ENCODE measurements at places on chromosomes 5 and 9.

- DNase-seq: no peak
These were observed 26.0 kb downstream of the GPBP1 start for GRCh38 chr5:57199866-57200265.

- DNase-seq: no peak
These were observed 4.7 kb upstream of the ZFR start for GRCh38 chr5:32449262-32449661.

- no peak for DNase-seq
These were observed 107.0 kb downstream of the GPBP1 start for GRCh38 chr5:57280853-57281252.

DNA sequence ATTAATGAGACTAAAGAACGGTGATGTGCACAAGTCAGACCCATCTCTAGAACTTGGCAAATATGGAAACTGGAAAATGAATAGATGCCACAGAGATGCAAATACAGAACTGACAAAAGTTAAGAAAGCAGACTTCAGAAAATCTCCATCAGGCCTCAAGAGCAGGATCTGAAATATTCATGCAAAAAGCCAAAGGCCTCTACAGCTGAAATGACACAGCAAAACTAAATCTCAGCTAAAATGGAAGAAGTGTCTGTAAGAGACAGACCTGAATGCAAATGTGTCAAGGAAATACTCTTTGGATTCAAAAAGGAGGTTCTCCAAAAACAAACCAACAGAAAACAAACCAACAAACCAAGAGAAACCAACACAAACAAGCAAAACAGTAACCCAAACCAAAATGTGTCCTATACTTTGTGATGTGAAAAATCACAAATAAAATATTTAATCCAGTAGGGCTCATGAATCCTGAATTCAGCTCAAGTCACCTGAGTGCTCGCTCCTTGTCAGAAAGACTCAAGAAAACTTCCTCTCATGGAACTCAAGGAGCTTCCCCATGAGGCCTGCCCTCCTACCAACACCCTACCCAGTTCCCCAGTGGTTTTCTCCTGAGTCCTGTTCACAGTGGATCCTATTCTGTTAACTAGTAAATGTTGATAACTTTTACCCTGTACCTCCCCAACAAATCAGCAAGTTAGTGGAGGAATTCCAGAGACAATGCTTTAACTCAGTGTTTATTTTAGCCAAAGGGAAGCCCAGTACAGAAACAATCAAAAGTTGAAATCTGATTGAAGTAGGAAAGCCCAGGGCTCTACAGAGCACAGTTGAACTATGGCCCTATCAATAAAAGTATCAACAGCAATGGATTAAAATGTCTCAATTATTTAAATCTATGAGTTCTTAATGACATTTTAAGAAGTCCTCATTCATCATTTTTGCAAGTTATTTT is 14.6 kb downstream of the MRPS27 start:
- DNase-seq: no peak

DNA sequence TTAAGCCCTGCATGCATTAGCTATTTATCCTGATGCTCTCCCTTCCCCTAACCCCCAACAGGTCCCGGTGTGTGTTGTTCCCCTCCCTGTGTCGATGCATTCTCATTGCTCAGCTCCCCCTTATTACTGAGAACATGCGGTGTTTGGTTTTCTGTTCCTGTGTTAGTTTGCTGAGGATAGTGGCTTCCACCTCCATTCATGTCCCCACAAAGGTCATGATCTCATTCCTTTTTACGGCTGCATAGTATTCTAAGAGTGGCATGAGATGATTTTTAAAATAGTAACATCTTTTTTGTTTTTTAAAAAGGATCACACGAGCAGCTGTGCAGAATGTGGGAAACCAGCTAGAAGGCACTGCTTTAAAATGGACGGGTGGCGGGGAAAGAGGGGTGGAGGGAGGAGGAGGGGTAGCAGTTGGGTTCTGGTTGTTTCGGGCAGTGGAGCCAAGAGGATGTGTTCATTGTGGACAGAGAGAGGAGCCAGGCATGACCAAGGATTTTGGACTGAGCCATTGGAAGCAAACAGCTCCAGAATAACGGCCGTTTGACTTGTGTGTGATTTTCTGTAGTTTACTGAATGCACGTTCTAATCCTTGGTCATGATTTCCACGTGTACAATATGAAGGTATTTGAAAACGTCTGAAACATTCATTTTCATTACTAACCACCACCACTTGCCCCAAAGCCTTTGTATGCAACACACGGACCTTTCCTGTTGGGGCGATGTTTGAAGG is 1.7 kb upstream of the TENT4A start:
- no peak for DNase-seq

- DNase-seq: no peak
These were observed 35.3 kb downstream of the THBS4 start for GRCh38 chr5:80070338-80071056.

DNA sequence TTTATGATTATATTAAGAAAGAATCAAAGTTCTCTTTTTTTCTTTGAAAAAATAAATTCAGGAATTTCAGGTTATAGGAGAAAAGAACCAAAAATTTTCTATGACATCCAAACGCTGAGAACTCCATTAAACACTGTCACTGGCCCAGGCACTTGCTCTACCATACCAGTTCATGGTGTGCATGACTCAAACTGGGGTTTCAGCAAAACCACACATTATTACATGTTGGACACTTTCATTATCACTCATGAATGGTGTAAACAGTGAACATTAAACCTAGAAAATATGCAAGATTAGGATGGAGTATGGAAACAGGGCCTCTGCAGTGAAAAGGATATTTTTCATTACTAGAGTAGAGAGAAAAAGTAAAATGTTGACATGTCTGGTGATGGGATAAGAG is 369.9 kb upstream of the FAM174A start:
- DNase-seq: no peak

DNA sequence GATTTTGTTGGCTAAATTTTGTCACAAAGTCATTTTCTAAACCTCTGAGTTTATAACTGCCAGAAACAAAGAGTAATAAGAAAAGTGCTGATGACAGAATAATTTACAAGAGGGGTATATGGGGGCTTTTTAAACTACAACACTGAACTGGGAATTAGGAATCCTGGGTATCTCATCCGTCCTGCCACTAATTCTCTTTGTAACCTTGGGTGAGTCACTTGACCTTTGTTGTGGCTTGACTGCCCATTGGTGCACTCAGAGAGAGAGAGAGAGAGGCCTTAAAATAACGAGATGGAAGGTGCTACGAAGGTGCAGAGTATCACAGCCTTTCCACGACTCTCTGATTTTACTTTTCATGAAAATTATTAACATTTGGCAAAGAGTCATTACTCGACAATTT is 130.3 kb upstream of the CNTLN start:
- no peak for DNase-seq

GRCh38 chr5:147712019-147712418 is 70.5 kb downstream of the JAKMIP2 start:
- no peak for DNase-seq

DNA sequence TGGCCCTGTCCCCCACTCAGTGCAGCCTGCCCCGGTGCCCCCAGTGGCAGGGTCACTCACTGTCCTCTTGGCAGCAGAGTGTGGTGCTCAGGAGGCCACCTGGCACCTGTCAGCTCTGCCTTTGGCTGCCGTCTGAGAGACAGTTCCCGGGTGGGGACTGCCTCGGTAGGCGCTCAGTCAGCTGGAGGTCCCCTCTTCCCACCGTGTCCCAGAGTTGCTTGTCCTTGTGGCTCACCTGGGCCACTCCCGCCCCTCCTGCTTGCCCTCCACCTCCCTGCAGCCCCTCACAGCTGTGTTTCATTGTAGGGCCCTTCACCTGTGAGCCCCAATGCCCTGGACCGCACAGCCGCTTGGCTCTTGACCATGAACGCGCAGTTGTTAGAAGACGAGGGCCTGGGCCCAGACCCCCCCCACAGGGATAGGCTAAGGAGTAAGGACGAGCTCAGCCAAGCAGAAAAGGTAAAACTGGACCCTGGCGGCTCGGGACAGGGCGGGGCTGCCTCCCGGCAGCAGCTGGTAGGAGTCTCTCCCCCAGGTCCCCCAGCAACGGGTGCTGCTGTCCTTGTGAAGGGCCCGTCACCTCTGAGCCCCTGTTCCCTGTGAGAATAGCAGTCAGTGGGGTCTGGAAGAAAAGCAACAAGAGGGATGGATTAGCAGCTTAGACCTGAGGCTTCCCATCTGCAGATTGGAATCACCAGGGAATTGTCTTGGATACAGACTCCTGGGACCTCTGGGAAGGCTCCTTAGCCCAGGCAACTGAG is 122.7 kb downstream of the DAB2IP start:
- DNase-seq: no peak

DNA sequence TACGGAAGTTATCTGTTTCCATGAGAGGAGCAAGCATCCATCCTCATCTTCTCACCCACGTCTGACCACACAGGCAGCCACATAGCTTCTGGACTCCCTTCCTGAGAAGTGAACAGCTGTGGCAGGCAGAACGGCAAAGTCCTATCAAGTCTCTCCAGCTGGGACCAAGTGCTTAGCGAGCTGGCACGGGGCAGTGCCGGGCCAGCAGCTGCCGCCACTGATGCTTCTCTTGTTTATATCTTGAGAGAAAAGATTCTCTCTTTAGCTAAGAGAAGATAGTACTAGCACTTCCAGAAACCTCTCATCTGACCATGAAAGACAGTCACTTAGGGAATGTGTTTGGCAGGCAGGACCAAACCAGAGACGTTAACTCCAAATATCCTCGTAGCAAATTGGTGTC is 37.2 kb downstream of the PLAC8L1 start:
- DNase-seq: no peak

DNA sequence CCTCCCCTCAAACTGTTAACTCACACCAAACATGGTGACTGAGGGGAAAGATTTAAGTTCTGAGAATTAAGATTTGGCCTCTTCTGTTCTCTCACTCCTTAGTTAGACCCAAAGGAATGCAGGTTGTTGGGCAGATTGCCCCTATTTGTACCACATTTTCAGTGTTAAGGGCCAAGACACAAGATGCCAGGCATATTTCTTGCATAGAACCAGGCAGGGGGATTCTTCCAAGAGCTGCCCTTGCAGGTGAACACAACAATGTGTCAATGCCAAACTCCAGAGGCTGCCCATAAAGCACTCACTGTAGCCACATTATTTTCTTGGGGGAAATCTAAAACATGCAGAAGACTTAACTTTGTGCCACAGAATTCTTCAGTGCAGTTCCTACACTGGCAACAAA is 14.7 kb downstream of the MPDZ start:
- DNase-seq: no peak

- DNase-seq: peak; percentile 8
These were observed 439.9 kb upstream of the KLF4 start for GRCh38 chr9:107929443-107929842.

DNA sequence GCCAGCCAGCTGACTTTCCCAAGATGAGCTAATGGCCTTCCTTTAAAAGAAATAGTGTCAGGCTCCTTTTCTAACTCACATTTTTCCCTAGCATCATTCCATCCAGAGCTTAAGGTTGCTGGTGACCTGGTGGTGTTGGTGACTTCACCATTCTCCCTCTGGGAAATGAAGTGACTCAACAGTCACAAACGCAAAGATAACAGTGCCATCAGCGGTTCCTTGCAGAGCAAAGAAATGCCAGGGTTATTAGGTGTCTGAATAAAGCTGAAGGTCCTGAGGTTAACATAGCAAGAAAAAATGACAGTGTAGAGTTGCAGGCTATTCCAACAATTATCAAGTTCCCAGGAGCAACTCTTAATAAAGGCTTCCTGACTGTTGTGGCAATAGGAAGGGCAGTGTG is 111.8 kb upstream of the SLC44A1 start:
- no peak for DNase-seq

DNA sequence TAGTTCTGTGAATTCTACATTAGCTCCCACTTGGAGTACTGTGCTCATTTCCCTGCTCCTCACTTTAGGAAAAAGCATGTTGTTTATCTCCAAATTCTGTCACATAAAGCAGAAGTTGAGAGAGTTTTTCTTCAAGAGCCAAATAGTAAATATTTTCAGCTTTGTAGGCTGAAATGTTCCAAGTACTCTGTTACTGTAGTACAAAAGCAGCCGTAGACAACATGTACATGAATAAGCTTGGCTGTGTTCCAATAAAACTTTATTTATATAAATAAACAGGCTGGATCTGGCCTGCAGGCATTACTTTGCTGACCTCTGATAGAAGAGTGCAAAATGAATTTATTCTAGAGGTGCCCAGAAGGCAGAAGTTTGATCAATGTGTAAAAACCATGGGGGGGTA is 73.0 kb upstream of the AGXT2 start:
- DNase-seq: no peak

DNA sequence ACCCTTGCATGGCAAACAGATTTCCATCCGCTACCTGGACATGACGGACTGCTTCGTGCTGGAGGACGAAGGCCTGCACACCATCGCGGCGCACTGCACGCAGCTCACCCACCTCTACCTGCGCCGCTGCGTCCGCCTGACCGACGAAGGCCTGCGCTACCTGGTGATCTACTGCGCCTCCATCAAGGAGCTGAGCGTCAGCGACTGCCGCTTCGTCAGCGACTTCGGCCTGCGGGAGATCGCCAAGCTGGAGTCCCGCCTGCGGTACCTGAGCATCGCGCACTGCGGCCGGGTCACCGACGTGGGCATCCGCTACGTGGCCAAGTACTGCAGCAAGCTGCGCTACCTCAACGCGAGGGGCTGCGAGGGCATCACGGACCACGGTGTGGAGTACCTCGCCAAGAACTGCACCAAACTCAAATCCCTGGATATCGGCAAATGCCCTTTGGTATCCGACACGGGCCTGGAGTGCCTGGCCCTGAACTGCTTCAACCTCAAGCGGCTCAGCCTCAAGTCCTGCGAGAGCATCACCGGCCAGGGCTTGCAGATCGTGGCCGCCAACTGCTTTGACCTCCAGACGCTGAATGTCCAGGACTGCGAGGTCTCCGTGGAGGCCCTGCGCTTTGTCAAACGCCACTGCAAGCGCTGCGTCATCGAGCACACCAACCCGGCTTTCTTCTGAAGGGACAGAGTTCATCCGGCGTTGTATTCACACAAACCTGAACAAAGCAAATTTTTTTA is 242.9 kb downstream of the MARCHF11 start:
- no peak for DNase-seq

DNA sequence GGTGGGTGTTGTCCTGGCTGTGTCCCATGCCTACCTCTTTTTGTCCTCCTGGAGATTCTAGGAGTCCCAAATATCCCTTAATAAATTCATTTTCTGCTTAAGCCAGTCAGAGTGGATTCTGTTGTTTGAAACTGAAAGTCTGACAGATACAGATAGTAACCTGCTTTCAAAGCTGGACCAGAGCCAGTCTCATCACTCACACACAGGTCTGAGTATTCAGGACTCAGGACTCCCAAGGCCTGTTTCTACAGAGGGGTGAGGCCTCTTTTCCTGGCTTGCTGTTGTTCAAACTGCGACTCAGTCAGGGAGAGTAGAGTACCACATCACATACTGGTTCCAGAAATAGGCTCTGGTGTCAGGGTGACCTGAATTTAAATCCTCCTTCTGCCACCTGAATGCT is 190.1 kb downstream of the PAX5 start:
- DNase-seq: no peak

- DNase-seq: no peak
These were observed 216.7 kb downstream of the NFIB start for GRCh38 chr9:14097215-14097614.

Data from hypothalamus (tissue), 51 donors.